Fibroblast of lung (primary cell): ENCODE measurements at places on chromosomes 12 and 14.

DNA sequence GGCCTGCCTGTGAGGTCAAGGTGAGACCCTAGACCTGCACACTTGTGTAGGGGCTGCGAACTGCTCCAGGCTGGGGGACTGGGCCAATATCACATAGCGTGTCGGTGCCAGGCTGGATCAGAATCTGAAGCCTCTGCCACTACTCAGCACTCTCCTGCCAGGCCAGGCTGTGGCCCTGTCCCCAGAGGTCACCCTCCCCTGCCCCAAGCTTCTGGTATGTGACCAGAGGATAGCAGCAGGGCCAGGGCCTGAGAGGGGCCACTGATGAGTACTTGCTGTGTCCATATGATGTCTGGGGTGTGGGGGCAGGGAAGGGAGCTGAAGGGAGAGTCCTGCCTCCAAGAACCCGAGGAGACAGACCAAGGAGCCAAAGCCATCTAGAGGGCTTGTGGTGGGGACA is 17.8 kb downstream of the ARL6IP4 start:
- no peak for DNase-seq

DNA sequence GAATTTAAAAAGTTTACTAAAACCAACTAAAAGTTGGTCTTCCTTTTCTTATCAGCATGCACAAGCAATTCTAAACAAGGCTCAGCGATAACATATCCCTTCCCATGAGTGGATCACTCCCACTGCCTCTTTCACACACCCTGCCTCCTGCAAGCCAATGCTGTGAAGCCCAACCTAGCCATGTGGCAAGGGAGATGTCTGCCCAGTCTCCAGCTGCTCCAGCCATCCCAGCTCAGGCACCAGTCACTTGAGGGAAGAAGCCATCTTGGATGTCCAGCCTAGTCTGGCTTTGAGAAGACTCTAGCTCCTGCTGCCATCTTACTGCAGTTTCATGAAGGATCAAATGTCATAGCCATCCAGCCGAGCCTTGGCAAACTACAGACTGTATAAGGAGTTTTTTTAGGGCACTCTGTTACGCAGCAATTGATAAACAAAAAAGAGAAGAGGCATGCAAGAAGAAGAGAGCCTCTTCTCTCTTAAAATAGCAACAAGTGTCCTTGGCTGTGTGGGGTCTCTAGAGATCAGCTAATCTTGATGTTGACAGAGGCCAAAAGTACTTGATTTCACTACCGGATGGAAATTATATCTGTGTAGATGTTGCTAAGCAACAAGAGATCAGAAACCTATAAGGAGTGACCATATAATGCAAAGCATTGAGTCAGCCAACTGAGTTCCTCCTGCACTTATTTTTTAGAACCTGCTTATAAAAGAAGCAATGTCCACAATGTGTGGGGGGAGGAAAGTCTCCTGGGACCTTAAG is 108.9 kb downstream of the PTCSC3 start:
- no peak for DNase-seq

- DNase-seq: peak; percentile 99
Observed at GRCh38 chr14:54299410-54300363, 97.1 kb upstream of the CDKN3 start.

DNA sequence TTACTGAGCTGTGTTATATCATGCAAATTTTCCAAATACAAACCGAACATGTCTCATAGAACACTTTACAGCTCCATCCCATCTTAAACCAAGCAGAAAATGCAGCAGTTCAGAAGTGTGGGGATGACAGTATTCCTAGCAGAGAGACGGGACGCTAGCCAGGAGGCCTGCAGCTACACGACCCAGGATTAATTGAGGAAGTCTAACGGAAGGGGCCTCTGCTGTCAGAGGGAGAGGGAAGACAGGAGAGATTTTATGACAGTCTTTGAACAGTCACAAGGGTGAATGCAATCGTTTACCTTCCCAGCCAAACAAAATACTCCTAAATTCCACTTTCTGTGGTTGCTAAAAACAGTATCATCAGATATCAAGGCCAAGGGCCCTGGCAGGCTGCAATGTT is 261.9 kb downstream of the TMEM132D start:
- no peak for DNase-seq

GRCh38 chr12:119060847-119061796 is 79.8 kb downstream of the SRRM4 start:
- DNase-seq: peak; percentile 19

- DNase-seq: peak; percentile 68
Observed at GRCh38 chr12:92096346-92097136, 49.1 kb downstream of the BTG1 start.

DNA sequence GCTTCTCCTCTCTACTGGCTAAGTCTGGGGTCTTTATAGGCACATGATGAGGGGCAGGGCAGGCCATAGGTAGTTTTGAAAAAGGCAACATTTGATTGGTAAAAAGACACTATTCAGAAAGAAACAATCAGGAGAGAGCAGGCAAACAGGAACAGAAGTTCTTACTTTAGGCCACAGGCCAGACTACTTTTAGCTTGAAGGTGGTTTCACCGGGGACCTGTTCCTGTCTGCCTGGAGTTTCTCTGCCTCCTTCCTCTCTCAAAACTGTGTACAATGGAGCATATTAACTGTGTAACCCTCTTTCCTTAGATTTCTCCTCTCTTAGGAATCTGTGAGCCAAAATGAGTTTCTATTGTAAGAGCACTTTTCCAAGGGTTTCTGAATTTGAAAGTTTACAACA is 167.9 kb upstream of the AVPR1A start:
- DNase-seq: no peak
